Right kidney (tissue), 9 donors: ENCODE measurements at places on chromosomes 12 and 14.

DNA sequence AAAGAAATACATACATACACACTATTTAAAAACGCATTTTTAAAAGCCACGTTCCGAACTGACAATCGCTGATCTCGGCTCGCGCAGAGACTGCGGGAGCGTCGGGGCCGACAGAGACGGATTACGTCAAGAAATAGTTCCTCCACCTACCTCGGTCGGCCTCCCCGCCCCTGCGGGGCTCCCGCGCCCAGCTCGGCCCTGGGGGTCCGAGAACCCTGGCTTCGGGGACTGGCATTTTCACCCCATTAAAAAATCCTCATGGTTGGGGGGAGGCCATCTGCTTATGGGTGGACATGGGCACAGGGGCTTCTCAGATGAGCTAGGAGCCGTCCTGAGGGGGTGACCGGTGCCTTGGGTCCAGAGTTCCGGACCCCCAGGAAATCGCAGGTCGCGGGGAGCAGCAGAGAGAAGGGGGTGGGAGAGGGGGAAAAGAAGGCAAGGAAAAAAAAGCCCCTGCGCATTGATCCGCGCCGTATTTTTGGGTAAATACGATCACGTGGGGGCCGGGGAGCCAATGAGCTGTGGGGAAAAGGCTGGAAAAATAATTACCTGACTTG, 324 bp upstream of the HOXC9 start:
- DNase-seq: no peak

- DNase-seq: no peak
Measured at GRCh38 chr12:92121826-92122225, 23.8 kb downstream of the BTG1 start.

DNA sequence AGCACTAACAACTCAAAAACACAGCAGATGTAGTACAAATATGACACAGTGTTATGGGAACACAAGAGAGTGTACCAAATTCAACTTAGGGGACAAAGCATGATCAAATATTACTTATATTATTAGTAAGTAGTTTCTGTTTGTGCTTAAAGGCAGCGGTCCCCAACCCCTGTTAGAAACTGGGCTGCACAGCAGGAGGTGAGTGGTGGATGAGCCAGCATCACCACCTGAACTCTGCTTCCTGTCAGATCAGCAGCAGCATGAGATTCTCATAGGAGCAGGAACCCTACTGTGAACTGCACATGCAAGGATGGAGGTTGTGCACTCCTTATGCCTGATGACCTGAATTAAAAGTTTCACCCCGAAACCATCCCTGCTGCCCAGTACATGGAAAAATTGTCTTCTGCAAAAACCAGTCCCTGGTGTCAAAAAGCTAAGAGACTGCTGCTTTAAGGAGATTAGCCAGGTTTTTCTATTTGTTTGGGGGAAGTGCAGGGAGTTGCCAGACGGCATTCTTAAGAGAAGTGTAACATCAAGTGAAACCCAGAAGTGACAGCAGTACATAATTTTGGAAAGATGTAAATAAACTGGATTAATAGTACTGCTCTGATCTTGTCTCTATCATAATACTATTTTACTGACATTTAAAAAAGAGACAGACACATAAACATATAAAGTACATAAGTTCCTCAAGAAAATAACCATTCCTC, 26.7 kb downstream of the GTF2A1 start:
- DNase-seq: no peak

DNA sequence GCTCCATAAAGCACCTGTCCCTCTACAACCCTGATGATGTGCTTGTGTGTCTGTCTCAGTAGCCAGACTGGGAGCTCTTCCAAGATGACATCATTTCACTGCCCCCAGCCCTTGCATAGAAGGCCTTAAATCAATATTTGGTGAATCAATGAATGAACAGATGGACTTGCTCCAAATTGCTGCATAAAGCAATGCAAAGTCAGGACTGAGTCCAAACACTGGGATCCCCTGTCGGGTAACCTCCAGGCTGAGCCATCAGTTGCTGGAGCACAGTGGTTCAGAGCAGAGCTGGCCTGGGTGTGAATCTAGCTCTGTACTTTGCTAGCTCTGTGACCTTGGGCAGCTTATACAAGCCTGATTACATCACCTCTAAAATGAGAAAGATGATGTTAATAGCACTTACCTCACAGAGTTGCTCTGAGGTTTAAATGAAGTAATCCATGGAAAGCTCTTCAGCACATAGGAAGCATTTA, 120.3 kb upstream of the VASH1 start:
- no peak for DNase-seq

GRCh38 chr14:20618271-20618749, 23.2 kb downstream of the OR6S1 start:
- no peak for DNase-seq

- DNase-seq: no peak
Measured at GRCh38 chr12:84964048-84964447, 51.4 kb upstream of the SLC6A15 start.

- DNase-seq: no peak
Measured at GRCh38 chr12:104154286-104154685, 16.3 kb upstream of the NFYB start.

- DNase-seq: peak; percentile 44
Measured at GRCh38 chr14:24806061-24806678, 172.2 kb upstream of the GZMB start.

DNA sequence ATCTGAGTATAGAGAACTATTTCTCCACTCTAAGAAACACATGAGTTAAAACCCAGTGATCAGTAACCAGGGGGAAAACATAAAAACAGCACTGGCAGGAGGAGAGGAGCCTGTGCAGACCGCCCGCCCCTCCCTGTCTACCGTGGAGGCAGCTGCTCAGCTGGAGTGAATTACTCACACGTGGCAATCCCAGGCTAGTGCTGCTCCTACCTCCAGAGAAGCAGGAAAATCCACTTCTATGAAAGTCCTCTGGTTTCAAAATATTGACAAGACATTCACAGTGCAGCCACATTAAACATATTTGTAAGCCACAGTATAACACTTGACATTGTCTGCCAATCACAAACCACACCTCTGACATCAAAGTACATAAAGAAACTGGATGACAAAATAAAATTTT, 16.7 kb downstream of the TMEM132D start:
- no peak for DNase-seq

DNA sequence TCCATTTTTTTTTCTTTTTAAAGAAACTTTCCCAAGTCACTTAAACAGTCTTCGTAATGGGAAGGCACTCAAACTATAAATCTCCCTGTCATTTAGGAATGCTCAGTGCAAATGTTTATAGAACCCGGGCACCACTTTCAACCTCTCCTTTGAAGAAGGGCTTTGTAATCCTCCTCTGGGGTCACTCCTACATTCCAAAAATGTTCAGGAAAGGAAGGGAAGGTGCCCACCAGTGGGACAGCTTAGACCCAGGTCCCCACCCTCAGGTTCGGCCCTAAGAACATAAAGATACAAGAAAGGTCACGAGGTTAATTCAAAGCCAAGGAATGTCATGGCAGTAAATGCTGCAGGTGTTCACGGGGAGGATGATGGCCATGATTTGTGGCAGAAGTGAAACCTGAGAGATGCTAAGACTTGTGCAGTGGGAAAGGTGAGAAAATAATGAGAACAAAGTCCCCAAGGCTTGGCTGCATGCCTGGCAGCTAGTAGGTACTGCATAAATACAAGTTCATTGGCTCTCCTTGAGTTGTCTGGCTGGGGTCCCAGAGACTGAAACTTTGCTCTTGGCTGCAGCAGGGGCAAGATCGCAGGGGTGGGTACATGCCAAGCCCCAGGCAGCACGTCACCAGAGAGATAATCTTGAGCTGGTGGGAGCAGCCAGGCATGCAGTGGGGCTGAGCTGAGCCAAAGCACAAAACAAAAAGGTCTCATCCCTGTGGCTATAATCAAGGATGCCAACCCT, 21.1 kb downstream of the KRT18 start:
- DNase-seq: peak; percentile 56

GRCh38 chr12:86662464-86662863, 406.3 kb upstream of the MGAT4C start:
- DNase-seq: no peak

- DNase-seq: no peak
Measured at GRCh38 chr12:97557116-97557515, 94.5 kb downstream of the RMST start.

- DNase-seq: no peak
Measured at GRCh38 chr14:39185256-39186049, 10.4 kb downstream of the PNN start.

- no peak for DNase-seq
Measured at GRCh38 chr14:73376585-73376984, 81.8 kb downstream of the NUMB start.

DNA sequence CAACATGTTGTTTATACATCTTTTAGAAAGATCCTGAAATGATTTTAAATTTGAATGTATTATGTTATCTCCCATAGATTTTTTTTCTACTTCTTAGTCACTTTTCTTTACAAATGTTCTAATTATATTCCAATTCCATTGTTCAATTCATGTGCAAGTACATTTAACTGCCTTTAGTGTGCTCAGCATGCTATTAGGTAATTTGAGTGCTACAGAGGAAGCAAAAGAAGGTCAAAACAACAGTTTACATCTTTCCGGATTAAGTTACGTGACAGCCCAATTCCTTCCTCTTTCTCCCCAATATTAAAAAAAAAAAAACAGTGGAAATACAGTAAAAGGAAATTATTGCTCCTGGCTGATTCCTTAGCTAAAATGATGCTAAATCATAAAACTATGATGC, 98.3 kb downstream of the RTN1 start:
- DNase-seq: no peak

DNA sequence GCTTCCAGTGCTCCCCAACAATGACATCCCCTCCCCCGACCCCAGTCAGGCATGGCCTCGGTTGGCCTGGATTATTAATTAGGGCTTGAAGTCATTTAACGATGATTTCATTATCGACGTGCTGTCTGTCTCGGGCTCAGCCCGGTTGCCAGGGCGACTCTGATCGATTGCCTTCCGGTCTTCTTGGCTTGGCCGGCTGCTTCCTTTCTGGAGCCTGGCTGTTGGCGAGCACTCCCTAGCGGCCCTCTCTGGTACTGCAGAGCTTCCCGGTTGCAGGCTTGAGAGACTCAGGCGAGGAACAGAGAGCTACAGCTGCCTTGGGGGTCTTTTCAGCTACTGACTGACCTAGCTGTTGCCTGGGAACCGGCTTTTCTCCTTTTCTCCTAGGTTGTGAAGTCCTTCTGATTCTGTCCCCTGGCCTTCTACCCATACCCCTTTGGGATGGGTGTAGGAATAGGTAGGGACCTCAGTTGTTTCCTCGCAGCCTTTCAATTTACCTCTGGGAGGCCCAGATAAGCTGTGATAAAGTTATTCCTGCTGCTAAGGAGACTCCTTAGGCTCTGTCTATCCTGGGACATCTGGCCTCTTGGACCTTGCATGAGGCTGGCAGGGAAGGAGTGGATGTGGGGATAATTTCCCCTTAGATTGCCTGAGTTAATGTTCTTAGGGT, 5.5 kb upstream of the CISTR start:
- DNase-seq: peak; percentile 67

DNA sequence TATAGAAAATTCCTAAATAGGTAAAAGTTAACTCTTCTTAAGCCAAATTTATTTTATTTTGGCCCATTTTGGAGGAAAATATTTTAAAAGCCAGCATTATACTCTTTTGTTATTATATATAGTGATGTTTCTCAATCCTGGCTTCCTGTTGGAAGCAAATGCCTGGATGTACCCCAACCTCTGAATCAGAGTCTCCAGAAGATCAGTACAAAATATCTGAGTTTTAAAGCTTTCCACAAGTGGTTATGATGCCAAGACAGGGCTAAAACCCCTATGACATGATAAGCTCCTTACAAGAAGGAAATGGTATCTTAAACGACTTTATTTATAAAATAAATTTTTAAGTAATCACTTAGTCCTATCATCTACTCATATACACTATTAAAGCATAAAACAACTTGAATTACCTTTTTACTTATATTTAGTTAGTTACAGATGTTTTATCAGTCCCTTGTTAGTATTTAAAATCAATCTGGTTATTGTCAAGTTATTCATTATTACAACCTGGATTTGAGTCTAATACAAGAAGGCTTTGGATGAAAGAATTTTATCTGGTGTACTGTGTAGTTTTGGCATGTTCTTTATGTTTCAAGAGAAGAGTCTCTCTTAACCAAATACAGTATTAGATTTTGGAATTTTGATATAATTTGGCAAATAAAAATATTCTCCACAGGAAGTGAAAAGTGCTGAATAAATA, 238.1 kb downstream of the SLC2A13 start:
- no peak for DNase-seq

DNA sequence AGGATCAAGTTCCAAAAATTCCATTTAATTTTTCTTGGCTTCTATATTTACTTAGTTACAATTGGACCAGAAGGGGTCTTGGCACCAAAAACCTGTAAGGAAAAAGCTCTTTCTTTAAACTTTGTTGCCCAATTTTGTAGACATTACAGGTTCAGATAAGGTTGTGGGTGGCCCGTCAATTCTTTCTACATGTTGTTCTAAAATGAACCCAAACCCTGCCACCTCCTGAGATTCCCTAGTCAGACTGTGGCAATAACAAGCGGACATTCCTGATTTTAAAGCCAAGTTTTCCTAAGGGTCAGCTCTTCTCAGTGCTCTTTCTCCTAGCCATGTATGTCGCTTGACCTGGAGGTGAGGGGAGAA, 45.0 kb upstream of the GSG1 start:
- no peak for DNase-seq

DNA sequence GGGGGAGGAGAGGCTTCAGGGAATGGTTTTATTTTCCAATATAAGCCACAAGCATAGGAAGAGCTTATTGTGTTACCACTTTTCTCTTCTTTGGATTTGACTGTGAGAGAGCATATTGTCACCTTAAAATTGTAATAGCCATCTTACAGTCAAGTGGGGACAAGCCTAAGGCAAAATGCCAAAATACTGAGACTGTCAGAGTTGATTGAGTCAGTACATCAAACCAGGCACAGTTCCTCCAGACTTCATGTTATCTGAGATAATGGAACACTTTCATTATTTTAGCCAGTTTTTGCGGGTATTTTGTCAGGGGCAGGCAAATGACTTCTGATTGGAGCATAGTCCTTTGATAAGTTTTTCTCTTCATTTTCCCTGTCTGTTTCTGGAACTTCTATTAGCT, 19.5 kb upstream of the NUBPL start:
- no peak for DNase-seq

- no peak for DNase-seq
Measured at GRCh38 chr12:42186793-42187192, 42.1 kb upstream of the GXYLT1 start.

- DNase-seq: no peak
Measured at GRCh38 chr12:26317942-26318575, 122.7 kb downstream of the SSPN start.

DNA sequence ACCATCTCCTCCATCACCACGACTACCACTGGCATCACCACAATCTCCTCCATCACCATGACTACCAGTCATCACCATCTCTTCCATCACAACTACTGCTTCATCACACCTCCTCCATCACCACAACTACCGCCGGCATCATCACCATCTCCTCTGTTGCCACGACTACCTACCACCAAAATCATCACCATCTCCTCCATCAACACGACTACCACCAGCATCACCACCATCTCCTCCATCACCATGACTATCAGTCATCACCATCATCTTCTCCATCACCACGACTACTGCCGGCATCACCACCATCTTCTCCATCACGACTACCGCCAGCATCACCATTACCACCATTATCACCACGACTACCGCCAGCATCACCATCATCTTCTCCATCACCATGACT, 89.5 kb downstream of the RIMBP2 start:
- DNase-seq: no peak
